ENCODE measurements at places on chromosomes 7 and 10.

DNA sequence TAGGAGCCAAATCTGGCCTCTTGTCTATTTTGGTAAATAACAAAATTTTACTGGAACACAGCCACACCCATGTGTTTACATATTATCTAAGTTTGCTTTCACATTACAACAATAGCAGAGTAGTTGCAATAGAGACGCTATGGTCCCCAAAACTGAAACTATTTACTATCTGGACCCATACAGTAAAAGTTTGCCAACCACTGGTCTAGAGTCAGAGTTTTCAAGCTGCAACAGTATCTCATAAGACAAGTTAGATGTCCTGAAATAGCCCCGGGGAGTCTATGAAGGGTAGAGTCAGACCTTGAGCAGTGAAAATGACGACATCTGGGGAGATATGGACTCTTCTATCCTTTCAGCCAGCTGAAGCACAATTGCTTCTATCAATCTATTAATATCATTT lies 74.2 kb downstream of the CTNNA3 start:
- DNase-seq = no peak

GRCh38 chr10:93180482-93180931 lies 106.8 kb downstream of the CYP26A1 start:
- no peak for DNase-seq

GRCh38 chr10:129194181-129194870 lies 272.7 kb upstream of the MGMT start:
- DNase-seq = no peak

GRCh38 chr10:110503528-110504110 lies 5.9 kb downstream of the DUSP5 start:
- no peak for DNase-seq

- no peak for DNase-seq
Observed at GRCh38 chr7:29284696-29285443, 90.3 kb downstream of the CHN2 start.
